ENCODE measurements at places on chromosomes 3 and 15.
A peak's percentile ranks its signal among the peaks of the same experiment; 100 is the strongest.

- no peak for DNase-seq
These were observed 8.2 kb upstream of the TM6SF1 start for GRCh38 chr15:83099290-83099689.

- peak; percentile 49 for DNase-seq
These were observed 130.6 kb downstream of the MBNL1 start for GRCh38 chr3:152399374-152399773.

- no peak for DNase-seq
These were observed 4.6 kb upstream of the AMOTL2 start for GRCh38 chr3:134378818-134379217.

- DNase-seq, result peak; percentile 46
These were observed 43.4 kb downstream of the GPR160 start for GRCh38 chr3:170081079-170081741.

- DNase-seq, result peak; percentile 92
These were observed 20.5 kb upstream of the FRMD5 start for GRCh38 chr15:44215594-44215993.

GRCh38 chr3:116388867-116389385 is 56.4 kb downstream of the LSAMP start:
- no peak for DNase-seq

- no peak for DNase-seq
These were observed 52.0 kb downstream of the PLCL2 start for GRCh38 chr3:16936676-16937230.

- DNase-seq, result no peak
These were observed 36.6 kb downstream of the ATP11B start for GRCh38 chr3:182829761-182830405.

- DNase-seq, result no peak
These were observed 74.1 kb downstream of the SLCO3A1 start for GRCh38 chr15:91927585-91927984.

GRCh38 chr15:90001683-90002427 is 731 bp downstream of the ZNF710 start:
- no peak for DNase-seq

GRCh38 chr3:112653209-112653871 is 12.4 kb upstream of the CCDC80 start:
- DNase-seq, result peak; percentile 96

DNA sequence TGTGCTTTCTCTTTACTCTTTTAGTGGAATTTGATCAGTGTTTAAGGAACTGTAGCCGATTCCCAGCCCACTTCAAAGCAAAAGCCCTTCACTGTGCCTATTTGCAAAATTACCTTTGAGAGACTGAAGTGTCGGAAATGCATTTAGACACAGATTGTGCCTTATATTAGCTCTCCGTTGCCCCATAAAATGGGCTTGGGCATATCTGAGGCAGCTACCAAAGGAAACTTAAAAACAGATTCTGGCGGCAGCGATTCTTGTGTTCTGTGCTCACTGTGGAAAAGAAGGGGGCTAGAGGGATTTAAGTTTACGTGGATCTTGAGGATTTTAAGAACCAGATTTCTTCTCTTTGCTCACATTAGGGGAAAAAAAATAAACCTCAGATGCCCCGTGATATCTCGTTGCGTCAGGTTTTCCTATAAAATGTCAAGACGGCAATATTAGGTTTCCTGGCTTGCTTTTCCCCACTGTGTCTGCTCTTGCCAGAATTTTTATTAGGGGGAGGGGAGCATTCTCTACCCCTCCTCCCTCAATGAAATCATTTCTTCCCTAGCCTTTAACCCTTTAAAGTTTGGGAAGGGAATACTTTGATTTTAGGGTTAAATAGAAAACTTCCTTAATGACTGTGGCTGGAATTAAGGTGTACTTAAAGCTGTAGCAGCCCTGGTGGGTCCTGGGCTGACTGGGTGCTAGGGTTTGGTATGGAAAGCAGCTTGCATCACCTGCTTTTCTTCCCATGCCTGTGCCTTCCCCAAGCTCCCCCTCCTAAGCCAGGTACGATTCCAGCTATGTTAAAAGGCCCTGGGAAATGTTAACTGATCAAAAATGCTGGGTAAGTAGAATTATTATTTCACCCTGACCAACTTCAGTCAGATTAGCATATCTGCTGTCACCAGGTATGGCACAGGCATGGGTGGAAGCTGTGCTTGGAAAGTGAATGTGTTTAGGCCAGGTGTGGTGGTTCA is 73.8 kb downstream of the SMAD3 start:
- DNase-seq, result no peak

Data from HFFc6 (cell line).